Ureter (tissue), 1 donor: ENCODE measurements at places on chromosomes 1 and 21. TPM values are rescaled to one million over a fixed set of nuclear protein-coding genes. Genes with fewer than 3 reads are reported as not detected.

DNA sequence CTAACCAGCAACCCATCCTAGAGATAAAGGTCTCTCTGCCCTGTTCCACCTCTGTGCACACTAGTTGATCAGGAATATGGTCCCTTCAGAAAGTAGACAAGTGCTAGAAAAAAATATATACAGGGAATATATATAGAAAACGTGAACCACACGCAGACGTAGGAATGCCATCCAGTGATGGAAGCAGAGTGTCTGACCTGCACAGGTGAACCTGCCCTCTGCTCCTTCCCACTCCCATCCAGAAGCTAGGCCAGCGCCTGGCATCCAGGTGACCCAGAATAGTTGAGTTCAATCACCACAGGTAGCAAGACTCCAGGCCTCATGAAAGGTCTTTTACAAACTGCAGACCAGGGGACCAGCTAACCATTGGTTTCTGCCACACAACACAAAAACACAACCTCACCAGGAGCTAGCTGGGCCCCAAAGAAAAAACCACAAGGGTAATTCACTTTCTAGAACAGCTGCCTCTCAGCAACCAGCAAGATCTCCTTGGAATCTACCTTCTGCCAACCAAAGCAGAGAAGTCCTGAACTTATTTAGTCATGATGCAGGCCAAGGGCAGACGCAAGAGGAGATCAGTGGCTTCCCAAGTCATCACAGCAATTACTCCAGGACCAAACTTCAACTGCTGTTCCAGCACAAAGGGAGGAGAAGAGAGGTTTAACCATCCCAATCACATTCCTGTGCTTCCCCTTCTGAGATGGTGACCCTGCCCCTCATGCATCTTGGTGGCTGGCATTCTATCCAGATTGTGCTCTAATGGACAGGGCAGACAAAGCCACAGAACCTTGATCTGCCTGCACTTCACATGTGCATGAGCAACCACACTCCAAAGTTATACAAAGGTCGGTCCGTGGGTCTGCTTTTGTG, 53.0 kb downstream of the GPR161 start:
- DNase-seq, result no peak

- DNase-seq, result no peak
Observed at GRCh38 chr1:209870151-209870831, 42.5 kb downstream of the UTP25 start.

GRCh38 chr1:204983881-204984280, 59.1 kb upstream of the CNTN2 start:
- no peak for DNase-seq

DNA sequence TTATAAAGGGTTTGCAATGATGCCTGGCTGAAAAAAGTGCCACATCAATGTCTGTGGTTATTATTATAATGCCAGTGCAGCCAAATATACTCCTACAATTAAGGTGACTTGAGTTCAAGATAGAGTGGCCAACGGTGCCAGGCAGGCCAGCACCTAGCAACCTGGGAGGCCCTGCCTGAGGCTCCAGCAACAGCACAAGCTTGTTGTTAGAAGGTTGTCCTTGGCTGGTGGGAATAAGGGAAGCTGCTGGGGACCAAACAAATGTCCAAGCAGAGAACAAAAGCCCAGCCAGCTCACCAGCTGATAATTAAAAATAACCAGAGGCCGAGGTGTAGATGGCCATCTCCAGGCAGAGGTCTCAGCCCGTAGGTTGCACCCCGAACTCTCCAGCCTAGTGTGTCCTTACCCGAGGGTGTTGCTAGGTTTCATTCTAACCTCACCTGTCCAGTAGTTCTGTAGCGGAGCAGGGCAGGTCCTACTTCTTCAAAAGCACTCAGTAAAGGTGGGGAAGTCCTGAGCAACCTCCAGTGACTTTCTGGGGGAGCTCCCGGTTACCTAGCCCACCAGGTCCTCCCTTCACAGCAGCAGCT, 1.9 kb downstream of the TMPRSS2 start:
- DNase-seq, result no peak

- no peak for DNase-seq
Observed at GRCh38 chr1:208179961-208180409, 64.2 kb downstream of the PLXNA2 start.

DNA sequence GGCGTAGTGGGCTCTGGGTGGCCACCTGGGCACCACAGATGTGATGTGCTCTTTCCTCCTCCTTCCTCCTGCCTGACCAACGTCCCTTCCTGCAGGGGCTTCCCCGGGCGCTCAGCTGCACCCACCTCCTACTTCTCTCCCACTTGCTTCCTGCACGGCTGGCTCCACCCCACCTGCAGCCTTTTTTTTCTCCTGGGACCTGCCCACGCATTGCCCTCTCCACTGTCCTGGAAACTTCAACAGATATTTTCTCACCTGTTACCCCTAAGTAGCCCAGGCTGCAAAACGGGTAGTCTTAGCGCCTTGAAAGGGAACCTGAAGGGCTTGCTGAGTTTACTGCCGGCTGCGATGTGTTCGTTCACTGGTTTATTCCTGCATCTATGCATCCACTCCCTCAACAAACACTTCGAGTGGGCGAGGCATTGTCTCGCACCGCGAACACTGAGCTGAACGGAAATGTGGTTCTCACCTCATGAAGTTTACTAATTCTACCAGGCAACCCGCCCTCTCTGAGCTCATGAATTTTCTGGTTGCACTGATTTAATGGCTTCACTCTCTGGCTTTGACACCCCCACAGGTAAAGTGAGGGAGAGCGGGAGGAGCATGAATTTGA, 23.6 kb downstream of the ZBTB18 start:
- DNase-seq, result no peak

- no peak for DNase-seq
Observed at GRCh38 chr21:45370575-45370974, 34.4 kb upstream of the COL18A1 start.

GRCh38 chr1:6509220-6509918, 17.9 kb upstream of the PLEKHG5 start:
- DNase-seq, result no peak

DNA sequence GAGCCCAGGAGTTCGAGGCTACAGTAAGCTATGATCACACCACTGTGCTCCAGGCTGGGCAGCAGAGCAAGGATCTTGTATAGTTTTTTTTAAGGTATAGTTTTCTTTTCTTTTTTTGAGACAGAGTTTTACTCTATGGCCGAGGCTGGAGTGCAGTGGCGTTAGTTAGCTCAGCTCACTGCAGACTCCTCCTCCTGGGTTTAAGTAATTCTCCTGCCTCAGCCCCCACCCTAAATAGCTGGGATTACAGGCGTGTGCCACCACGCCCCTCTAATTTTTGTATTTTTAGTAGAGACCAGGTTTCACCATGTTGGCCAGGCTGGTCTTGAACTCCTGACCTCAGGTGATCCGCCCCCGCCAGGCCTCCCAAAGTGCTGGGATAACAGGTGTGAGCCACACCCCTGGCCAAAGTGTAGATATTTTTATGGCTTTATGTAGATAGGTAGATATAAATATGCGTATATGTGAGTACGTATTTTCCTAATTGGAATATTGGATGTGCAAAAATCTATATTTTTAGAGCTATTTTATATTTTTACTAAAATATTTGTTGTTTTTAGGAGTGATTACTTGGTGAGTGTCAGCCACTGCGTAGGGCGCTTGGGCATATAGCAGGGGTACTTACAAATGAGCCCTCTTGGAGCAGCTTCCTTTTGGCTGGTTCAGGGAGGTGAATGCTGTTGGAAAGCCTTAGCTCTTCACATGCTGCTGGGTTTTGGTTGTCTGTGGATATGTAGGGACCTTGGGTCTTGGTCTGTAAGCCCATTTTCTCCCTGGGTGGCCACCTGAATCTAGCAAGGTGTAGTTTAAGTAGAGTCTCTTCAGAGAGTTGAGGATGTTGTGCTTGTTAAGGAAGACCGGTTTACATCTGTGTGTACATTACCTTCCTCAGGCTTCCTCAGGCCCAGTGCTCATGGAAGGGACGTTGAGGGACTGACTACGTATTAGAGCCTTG, 9.5 kb downstream of the KDM4A start:
- no peak for DNase-seq

DNA sequence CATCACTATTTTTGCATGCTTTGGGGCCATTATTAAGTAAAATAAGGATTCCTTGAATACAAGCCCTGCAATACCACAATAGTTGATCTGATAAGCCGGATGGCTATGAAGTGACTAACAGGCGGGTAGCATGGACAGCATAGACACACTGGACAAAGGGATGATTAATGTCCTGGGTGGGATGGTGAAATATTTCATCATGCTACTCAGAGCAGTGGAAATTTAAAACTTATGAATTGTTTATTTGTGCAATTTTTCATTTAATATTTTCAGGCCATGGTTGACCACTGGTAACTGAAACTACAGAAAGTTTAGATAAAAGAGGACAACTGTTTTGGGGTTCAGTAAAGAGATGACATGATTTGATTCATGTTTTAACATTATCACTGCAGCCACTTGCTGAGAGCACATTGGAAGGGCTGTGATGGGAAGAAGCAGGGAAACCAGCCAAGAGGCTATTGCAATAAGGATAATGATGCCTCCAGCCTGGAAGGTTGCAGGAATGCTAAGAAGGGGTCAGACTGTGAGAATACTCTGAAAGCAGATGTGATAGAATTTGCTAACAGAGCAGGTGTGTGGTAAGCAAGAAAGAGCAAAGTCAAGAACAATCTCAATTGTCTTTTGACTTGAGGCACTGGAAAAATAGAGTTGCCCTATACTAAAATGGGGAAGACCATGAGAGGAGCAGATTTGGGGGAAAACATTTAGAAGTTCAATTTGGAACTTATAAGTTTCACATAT, 62.5 kb upstream of the TNFSF4 start:
- DNase-seq, result no peak

DNA sequence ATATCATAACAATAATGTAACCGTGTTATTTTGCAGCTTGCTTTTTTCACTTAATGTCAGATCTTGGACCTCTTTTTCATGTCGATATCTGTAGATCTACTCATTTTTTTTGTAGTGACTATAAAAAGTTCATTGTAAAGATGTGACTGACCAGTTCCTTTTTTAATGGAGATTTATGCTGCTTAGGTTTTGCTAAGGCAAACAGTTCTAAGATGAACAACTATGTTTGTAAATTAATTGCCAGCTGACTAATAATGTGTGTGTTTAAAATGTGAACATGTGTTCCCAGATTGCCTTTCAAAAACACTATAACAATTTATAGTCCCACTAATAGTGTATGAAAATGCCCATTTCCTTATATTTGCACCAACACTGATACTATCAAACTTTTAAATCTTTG, 18.1 kb upstream of the EPS8L3 start:
- DNase-seq, result no peak

- DNase-seq, result no peak
Observed at GRCh38 chr1:168830562-168830961, 101.6 kb upstream of the DPT start.

DNA sequence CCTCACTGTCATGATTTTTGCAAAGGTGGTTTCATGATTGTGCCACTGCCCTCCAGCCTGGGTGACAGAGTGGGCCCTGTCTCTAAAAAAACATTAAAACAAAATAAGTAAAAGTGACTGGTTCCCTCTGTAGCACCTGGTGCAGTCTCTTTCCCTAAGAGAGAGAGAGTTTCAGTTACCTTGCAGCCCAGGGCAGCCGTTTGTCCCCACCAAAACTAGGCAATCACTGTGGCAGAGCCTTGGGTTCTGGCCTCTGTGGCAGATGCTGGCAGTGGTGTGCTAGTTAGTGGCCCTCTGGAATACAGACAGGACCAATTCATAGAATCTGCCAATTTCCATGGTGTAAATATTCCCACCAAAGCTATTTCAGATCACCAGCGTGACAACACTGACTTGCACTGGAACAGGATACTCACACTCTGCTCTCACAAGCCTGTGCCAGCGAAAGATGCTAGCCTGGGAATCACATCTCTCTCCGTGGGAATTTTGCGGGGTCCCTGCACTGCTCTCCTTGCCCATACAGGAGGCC, 108.7 kb downstream of the TLR5 start:
- DNase-seq, result no peak

DNA sequence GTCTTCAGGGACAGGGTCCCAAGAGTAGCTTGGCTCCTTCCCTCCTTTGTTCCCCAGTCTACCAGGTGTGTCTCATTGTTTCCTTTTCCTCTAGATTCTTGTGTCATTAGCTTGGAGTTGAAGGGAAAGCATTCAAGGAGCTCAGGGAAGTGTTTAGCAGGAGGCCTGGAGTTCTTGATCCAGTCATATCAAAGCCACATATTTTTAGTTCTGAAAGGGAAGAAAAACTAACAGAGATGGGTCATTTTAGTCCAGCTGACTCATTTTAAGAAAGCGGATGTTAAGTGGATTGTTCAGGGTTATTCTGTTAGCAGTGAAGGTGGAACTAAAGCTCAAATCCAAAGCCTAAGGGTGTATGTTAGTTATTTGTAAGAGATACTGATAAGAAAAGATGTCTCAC, 721 bp downstream of the C1orf54 start:
- DNase-seq, result no peak

GRCh38 chr1:24442764-24443163, 27.2 kb downstream of the NIPAL3 start:
- DNase-seq, result no peak

- DNase-seq, result no peak
Observed at GRCh38 chr1:194795917-194796593, 1609.6 kb upstream of the B3GALT2 start.

PGD gene
- 85.1 TPM for total RNA-seq

TAS1R3 gene
- total RNA-seq, result 0.42 TPM

SEC16B gene
- 2.6 TPM for total RNA-seq

KRTAP19-1 gene
- not detected for total RNA-seq

LRRN2 gene
- total RNA-seq, result 2.1 TPM

MAP3K21 gene
- total RNA-seq, result 4.7 TPM

FMN2 gene
- 0.49 TPM for total RNA-seq

TACSTD2 gene
- total RNA-seq, result 549 TPM
